A549 treated with CORT108297 at 1 μM for 4 hours (cell line): ENCODE measurements at places on chromosomes 7 and 10. TPM values are rescaled to one million over a fixed set of nuclear protein-coding genes. Genes with fewer than 3 reads are reported as not detected.

SORBS1 gene
- 0.36 to 0.69 TPM (median 0.47 TPM) in 5 replicates for total RNA-seq

SHLD2 gene
- total RNA-seq = 22.3 to 29.5 TPM (median 23.6 TPM) in 5 replicates

CAMK2B gene
- 0.12 to 0.27 TPM (median 0.17 TPM) in 5 replicates for total RNA-seq

WDR86 gene
- 0.13 to 0.38 TPM (median 0.17 TPM) in 5 replicates for total RNA-seq

SH2D4B gene
- 0.03 to 0.07 TPM (median 0.05 TPM) in 3 of 5 replicates, not detected in the others for total RNA-seq

SPDYE3 gene
- not detected in 5 replicates for total RNA-seq

ASB10 gene
- total RNA-seq = not detected in 5 replicates

SLC13A4 gene
- total RNA-seq = not detected in 5 replicates

PALD1 gene
- 5.8 to 8.4 TPM (median 8.0 TPM) in 5 replicates for total RNA-seq

DOCK1 gene
- total RNA-seq = 19.7 to 26.3 TPM (median 24.0 TPM) in 5 replicates

SFRP4 gene
- 3.3 to 4.1 TPM (median 3.7 TPM) in 5 replicates for total RNA-seq

BUD31 gene
- total RNA-seq = 134 to 158 TPM (median 145 TPM) in 5 replicates

C10orf67 gene
- 0.05 to 0.17 TPM (median 0.06 TPM) in 5 replicates for total RNA-seq

CALCR gene
- total RNA-seq = 0.02 TPM in 1 of 5 replicates, not detected in the others

CDK14 gene
- 0.06 to 0.42 TPM (median 0.13 TPM) in 5 replicates for total RNA-seq

LRRC61 gene
- total RNA-seq = 0.05 to 0.16 TPM (median 0.08 TPM) in 5 replicates

OR2A1 gene
- not detected in 5 replicates for total RNA-seq
